Colonic mucosa (tissue), 4 donors: ENCODE measurements at places on chromosomes 13 and 19.

- DNase-seq, result peak; percentile 38
Observed at GRCh38 chr19:15123900-15124299, 16.7 kb downstream of the SYDE1 start.

DNA sequence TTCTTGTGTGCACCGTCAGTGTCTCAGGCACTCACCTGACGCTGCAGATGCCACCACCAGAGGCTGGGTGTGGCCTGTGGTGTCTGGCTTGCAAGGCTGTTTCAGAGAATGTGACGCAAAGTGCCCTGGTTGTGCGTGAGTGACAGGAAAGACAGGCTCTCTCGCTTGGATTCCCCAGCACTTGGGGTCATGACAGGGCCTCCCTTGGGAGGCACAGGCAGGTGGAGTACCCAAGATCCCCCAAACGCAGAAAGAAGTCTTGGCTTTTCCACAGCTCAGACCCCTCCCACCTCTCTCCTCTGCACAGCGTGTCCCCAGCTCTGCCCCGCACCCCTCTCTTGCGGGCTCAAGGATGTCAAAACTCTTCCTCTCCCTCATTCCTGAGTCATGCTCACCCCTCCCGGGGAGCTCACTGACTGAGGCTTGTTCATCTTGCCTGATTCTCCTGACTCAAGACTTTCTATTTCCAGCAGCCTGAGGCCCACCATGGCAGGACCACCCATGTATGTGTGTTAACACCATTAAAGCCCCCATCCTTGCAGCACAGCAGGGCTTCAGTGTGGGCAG, 21.0 kb downstream of the DHX34 start:
- DNase-seq, result no peak

- DNase-seq, result no peak
Observed at GRCh38 chr19:4441994-4442818, 15.4 kb downstream of the UBXN6 start.

DNA sequence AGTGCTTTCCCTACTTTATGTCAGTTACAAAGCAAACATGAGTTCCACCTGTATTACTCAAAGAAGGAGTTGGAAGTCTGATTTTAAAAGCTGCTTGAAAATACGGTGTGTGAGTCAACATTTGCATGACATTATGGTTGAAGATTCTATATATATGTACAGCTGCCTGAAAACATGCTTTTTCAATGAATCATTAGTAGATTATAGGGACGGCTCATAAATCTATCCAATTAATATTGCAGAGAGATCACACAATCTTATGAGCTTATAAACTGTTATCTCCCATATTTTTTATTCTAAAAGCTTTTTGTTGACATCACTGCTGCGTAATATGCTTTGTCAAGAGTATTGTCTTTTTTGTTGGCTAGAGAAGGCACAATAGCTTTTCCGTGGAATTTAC, 873.8 kb downstream of the SLITRK6 start:
- no peak for DNase-seq

DNA sequence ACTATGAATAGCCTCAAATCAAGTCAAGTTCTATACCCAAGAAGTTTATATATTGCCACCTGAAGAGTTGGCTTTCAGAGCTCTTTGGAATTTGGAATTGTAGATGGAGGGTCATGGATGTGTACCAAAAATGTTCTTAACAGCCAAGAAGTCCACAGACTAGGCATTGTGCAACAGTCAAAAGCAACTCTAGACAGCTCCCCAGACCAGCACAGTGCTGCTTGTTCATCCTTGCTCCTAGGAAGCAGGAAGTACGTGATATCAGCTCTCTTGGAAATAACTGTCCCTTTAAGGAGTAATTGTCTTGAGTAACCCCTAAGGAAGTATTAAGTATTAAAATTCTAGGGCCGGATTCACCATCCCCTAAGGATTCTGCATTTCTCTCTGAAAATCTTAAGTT, 30.7 kb upstream of the IL17D start:
- no peak for DNase-seq

DNA sequence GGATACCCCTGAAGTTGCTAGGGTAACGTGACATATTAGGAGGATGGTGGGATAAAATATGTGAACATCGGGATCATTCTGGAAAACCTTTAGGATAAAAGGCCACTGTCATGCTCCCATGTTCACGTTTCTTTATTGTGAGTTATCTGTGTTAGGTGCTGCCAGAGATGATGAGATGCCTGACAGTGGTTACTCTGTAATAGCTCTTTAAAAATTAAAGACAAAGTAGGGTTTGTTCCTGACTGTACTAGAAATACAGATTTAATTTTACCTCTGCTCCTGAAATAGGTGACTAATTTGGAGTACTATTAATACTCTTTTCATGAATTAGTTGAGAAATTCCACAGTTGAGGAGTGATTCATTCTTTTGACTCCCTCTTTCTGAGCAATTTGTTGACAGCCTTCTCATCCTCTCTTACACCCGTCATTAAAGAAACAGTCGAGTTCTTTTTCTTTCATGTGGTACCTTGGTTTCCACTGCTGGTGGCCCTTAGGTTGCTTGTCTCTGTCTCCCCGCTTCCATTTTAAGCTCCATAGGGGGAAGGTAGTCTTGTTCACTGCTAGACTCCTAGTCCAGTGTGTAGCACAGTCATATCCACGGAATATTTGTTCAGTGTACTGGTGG, 28.4 kb downstream of the SAE1 start:
- DNase-seq, result no peak

GRCh38 chr13:61275251-61275650, 140.4 kb downstream of the PCDH20 start:
- no peak for DNase-seq

DNA sequence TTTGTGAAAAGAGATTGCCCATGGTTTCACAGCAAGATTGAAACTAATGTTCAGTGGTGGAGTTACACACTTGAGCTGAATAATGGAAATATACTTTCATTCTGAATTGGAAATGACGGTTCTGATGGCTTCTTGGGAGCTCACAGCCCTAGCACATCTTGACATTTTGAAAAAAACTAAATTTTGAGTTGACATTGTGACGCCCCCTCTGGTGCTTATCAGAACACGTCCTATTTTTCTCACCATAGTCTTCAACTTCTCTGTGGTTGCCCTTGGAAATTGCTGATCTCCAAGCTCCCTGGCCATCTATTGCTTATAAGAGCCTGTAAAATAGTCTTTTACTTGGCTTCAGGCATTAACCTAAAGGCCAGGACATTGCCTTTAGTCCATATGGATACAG, 202.1 kb downstream of the OXGR1 start:
- DNase-seq, result no peak

GRCh38 chr13:27081893-27082679, 89.5 kb downstream of the USP12 start:
- no peak for DNase-seq

- no peak for DNase-seq
Observed at GRCh38 chr19:45136507-45137178, 24.1 kb downstream of the NKPD1 start.

- DNase-seq, result no peak
Observed at GRCh38 chr19:35751839-35752745, 3.7 kb downstream of the LIN37 start.

DNA sequence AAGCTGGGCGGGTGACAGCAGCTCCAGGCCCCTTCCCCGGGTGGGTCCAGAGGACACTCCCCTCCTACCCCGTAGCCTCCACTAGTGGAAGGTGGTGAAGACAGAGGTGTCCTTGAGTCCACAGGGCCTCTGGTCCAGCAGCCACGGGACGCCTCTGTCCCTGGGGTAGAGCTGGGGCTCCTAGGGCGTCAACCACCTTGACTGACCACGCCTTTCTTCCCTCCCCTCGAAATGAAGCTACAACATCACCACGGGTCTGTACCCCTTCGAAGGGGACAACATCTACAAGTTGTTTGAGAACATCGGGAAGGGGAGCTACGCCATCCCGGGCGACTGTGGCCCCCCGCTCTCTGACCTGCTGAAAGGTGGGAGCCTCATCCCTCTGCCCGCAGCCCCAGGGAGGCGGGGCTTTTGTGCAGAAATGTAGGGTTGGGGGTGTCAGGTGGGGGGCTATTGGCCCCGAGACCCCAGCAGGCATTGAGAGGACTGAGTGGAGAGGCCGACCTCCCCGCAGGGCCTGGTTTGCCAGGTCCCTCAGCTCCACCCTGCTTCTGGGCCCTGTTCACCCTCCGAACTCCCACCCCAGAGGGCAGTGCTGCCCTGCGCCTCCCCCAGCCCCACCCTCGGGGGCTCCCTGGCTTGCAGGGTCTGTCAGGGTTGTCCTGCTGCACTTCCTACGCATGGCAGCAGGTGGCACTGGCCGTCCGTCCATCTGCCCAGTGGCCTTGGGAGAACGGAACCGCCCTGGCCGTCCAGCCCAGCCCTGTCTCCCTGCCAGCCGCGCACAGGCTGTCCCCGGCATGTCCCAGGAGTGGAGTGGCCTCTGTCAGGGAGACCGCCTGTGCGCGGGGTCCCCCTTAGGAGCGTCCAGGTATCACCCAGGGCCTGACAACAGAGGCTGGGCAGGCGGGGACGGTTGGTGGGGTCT, 15.7 kb downstream of the STK11 start:
- DNase-seq, result no peak

DNA sequence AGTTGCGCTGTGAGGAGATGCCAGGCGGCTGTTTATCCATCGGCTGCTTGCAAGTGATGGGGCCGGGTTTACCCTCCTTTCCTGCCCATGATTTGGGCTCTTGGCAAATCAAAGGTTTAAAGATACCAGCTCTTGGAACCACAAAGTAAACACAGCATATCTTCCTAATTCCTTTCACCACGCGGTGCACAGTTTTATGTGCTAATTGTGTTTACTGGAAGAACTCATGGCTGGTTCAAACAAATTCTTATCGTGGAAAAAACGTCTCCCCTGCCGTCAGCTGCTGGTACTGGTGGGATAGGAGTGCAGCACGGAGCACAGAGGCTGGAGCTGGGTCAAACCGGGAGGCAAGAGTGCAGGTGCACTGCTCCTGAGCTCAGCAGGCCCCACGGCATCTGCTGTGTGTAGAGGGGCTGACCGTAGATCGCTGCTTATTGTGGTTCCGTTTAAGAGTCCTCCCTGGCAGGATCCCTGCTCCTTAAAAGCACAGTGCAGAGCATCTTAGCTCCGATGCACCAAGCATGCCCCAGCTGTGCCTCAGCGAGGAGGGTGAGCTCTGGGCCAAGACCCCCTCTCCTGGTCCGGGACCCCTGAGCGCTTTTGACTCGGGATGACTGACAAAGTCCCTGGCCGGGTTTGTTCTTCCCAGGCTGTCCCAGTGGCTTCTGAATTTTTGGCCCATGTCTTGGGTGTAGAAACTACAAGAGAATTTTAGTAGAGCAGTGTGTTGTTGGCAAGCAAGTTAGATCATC, 51.3 kb upstream of the GAS6 start:
- peak; percentile 8 for DNase-seq

DNA sequence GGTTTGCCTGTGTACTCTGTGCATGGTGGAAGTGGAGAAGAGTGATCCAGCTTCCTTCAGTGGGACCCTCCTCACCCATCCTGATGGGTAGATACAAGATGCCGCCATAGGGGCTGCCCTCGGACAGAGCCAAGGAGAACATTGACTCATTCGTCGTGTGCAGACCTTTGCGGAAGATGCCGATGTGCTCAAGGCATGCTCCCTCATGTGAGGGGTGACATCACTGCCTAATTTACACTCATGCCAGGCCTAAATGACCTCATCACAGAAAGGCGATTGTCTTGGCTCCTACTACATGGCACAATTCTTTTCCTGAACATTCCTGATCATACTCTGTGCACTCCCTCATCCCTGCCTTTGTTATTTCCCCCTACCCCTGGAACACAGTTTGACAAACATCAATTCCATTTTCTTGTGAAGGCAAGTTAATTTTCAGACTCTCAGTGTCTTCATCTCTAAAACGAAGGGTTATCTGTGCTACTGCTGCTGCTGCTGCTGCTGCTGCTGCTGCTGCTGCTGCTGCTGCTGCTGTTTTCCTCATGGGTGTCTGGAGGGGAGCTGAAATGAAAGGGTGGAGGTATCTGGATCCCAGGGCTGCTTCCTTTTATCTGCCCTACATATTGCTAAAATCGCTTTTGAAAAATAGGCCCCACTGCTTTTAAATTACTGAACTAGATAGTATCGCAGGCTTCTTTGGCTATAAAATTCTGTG, 146.5 kb upstream of the ARGLU1 start:
- no peak for DNase-seq

GRCh38 chr19:1363599-1363998, 20.1 kb upstream of the NDUFS7 start:
- no peak for DNase-seq

DNA sequence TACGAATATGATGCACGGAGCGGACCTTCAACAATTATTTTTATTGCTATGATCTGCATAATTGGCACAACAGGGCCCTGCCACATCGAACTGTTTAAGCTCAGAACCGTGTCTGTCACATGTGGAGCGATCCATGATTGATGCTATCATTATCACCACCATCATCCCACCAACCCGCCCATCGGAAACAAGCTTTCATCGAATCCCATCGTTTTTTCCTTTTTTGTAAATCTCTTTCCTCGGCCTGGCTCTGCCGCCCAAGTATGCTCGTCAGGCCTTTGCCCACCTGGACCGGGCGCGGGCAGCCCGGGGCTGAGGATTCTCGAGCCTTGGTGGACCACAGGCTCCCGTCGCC, 533 bp upstream of the DCAF15 start:
- no peak for DNase-seq

- no peak for DNase-seq
Observed at GRCh38 chr13:66113882-66114526, 1116.1 kb downstream of the PCDH9 start.

GRCh38 chr19:8609279-8610040, 1.1 kb downstream of the ADAMTS10 start:
- DNase-seq, result peak; percentile 41

DNA sequence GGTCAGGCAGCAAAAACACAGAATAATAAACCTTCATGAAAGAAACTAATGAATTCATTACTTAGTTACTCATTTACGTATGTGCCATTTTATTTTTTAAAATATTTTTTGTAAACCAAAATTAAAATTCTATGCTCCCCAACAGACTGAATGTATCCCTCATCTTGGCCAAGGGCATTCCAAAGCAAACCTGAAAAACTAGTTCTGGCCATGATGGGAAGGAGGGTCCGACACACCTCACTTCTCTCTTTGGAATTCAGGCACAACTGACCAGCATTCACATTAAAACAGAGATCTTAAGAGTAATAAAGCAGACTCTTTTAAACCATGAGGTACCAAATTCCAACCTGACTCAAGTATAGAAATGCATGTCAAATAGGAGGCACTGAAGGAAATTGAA, 1576.9 kb upstream of the SPRY2 start:
- DNase-seq, result no peak

- DNase-seq, result no peak
Observed at GRCh38 chr13:19681517-19681916, 48.1 kb downstream of the MPHOSPH8 start.

- DNase-seq, result peak; percentile 75
Observed at GRCh38 chr19:3440082-3440481, 40.2 kb downstream of the SMIM24 start.

GRCh38 chr19:12668932-12669269, 2.3 kb downstream of the WDR83 start:
- peak; percentile 57 for DNase-seq

- no peak for DNase-seq
Observed at GRCh38 chr13:79185580-79185979, 220.5 kb downstream of the RBM26 start.
